RPMI8226 (cell line): ENCODE measurements at places on chromosomes 7 and 10.

GRCh38 chr10:11529276-11529903, 82.1 kb downstream of the USP6NL start:
- no peak for DNase-seq

- DNase-seq = peak; percentile 24
Measured at GRCh38 chr7:155580367-155580766, 34.0 kb upstream of the CNPY1 start.

GRCh38 chr10:18687706-18688105, 28.5 kb downstream of the ARL5B start:
- DNase-seq = no peak

- DNase-seq = no peak
Measured at GRCh38 chr10:126350216-126350992, 37.9 kb downstream of the ADAM12 start.

DNA sequence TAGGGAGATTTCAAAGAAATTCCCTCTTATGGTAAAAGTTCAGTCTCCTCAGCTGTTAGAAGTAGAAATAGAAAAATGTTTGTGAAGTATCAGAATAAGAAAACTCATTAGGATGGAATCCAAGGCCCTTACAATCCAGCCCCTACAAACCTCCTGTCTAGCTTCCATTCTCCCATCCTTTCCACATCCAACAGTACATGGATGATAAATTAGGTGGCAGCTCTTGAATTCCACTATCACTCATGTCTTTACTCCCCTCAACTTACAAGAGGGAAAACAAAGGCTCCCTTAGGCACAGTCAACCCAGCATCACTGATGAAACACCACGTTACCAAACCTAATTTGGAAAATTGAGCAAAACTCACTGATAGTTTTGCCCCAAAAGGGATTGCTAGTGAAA, 23.0 kb downstream of the FAM13C start:
- no peak for DNase-seq

DNA sequence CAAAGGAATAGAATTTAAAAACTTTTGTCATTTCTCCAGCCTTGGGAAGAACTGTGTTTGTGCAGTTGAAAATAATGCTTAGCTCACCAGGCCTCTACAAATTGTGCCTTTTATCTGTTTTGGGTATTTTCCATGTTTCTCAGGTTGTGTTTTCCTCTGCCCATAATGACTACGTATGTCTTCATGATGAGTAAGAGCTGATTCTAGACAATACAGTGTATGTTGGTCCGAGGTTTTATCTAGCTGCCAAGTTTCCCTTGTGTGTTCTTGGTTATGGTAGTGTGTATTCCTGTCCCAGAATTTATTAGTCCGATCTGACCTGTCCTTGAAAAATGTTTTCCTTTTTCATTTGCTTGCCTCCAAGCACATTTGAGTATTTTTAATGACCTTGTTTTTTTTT, 83.7 kb upstream of the GLCCI1 start:
- DNase-seq = no peak

DNA sequence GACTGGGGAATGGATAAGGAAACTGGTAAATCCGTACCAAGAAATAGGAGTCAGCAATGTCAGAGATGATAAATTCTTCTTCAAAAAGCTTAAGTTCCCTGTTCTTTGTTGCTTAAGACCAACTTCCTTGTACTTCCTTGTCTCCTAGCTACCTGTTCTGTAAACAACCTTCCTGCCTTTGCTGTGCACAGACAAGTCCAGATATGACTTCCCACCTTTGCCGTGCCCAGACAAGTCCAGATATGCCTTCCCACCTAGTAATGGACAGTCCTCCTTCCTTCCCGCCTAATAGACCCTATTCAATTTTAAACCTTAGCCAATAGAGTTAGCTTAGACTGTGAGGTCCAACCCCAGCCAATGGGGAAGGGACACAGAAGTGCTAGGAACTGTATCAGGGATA, 2.5 kb upstream of the ZNF33A start:
- DNase-seq = no peak
